Mucosa of gallbladder (tissue), 1 donor: ENCODE measurements at places on chromosomes 12 and 14. TPM values are rescaled to one million over a fixed set of nuclear protein-coding genes. Genes with fewer than 3 reads are reported as not detected.
A peak's percentile ranks its signal among the peaks of the same experiment; 100 is the strongest.

DNA sequence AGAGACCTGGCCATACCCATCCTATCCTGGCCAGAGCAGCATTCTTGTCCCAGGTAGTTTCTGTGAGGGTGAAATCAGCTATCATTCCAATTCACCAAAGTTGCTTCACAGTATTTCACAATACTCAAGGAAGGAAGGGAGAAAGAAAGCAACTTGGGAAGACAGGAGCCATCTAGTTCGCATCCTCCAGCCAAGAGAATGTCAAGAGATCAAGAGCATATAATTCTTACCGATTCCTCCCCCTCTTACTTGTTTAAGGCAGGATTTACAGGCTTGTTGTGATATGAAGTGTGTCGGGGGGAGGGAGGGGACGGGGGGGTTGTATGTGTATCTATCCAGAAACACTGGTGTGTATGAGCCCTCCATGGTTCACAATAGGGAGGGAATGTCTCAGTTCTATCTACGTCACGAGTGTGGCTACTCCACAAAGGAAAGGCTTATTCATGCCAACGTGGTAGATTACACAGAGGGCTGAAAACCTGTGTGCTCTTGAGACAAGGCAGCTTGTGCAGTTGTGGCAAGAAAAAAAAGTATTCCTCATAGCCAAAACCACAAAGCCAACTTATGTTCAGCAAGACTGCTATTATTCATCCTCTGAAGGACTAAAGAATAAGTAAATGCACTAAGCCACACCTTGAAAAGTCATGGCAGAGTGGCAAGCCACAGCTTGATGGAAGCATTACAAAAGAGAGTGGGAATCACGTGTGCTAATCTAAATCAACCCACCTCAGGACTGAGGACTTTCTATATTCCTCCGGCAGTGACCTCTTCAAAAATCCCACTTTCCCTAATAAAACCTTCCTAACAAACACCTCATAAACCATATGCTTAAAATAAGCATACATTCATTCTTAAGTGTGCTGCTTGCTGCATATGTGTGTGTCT, 35.0 kb downstream of the CORO1C start:
- DNase-seq: no peak

GRCh38 chr12:116677202-116677661, 60.6 kb downstream of the SPRING1 start:
- DNase-seq: no peak

EID3 gene
- 3.9 TPM for total RNA-seq

DNA sequence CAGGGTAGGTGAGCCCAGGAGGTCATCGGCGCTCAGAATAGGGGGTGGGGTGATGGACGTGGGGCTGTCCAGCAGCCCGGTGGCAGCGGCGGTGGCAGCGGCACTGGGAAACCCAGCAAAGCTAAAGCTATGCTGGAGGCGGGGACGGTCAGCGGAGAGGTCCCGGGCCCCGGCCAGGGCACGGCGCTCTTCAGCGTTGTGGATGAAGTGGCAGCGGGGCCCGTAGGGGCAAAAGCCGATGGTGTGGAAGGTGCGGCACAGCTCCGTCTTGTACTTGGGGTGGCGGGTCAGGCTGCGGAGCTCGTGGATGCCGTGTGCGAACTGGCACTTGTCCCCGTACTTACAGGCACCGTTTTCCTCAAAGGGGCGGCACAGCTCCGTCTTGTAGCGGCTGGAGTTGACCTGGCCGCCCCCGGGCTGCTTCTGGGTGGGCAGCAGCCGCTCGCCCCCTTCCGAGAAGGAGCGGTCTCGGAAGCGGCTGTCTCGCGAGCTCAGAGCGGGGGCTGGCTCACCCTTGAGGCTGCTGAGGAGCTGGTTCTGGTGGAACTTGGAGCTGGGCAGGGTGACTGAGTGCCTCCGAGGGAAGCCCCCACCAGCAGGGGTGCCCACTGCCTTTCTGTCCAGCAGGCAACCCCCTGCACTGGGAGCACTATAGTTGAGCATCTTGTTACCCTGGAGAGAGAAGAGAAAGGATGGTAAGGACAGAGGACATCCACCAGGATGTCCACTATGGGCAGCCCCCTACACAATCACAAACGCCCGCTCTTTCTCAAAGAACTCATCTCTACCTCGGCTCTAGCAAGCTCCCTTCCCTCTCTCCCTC, 2.8 kb downstream of the ZFP36L1 start:
- DNase-seq: peak; percentile 32

DNA sequence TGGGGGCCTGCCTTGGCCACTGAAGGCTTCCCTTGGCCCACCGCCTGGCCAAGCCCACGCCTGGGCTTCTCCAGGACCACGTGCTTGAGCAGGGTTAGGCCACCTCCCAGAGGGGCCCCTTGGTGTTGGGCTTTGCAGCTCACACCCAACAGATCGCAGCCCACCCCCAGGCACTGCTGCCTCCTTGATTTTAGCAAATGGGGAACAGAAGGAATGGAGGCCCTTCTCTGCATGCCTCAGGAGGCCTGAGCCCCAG, 23.3 kb downstream of the RAB35 start:
- no peak for DNase-seq

DNA sequence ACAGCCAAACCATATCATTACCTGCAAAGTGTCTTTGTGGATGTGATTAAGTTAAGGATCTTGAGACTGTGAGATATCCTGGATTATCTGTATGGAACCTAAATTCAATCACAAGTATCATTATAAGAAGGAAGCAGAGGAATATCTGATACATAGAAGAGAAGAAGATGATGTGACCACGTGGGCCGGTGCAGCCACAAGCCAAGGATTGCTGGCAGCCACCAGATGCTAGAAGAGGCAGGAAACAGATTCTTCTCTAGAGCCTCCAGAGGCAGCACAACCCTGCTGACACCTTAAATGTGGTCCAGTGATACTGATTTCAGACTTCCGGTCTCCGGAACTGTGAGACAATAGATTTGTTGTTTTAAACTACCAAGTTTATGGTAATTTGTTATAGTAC, 6.1 kb upstream of the IFI27L2 start:
- no peak for DNase-seq

SPTB gene
- 3.1 TPM for total RNA-seq

DNA sequence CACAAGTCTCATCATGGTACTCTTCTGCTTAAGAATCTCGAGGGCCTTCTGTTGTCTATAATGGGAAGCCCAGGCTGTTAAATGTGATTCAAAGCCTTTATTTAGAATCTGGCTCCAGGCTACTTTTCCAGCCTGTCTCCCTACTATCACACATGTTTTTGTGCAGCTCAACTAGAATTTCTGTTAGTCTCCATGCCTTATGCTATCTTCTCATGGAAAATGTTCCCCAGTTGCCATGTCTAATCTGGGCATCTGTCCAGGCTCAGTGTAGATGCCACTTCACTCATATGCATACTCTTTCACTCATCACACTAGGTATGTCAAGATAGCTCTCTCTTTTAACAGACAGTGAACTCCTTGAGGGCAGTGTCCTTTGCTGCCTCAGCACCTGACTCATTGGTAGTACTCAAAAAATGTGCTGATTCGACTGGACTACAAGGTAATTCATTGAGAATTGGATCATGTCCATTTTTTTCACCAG, 145.3 kb downstream of the TTLL5 start:
- DNase-seq: no peak

DNA sequence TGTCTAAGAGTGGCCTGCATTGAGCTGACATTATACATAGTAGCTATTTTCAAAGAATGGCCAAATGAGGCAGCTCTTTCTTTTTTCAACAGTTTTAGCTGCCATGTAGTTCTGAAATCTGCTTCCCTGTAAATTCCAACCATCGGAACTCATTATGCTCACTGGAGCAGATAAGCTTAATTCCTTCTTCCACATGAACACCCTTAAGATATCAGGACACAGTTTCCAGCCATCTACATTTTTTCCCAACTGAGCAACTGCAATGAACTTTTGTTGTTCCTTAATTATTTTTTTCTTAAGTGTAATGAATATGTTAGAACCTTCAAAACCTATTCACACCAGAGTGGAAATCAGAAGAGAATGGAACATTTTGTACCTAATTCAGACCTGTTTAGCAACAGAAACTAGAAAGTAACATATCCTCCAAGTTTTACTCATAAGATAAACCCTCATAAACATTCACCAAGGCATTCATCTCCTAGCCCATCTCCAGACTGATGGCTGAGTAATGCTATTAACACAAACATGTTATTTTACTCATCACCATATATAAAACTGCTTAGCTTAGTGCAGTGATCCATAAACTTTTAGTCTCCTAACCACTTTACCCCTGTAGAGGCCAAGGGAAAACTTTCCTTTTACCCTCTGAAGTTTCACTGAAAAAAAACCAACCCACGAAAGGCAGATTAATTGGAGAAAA, 296.1 kb upstream of the SYT1 start:
- no peak for DNase-seq

GRCh38 chr14:61563162-61563511, 132.2 kb upstream of the HIF1A start:
- no peak for DNase-seq

TRPV4 gene
- total RNA-seq: 2.1 TPM

DNA sequence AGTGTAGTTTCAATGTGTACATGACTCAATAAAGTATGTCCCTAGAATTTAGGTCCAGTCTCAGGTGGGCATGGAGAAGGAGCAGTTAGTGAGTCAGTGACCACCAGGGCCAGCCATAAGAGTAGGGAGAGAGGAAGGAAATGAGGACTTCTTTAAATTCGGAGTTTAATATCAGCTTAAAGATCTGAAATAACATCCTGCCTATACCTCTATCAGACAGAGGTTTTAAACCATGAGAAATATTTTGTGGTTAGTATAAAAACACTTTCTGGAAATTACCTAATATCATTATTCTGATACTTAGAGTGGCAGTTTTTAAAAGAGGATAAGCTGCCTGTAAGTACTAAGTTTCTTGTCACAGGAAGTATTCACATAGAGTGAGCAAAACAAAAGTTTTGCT, 61.7 kb upstream of the ST8SIA1 start:
- no peak for DNase-seq

GRCh38 chr12:92581604-92582003, 121.2 kb upstream of the PLEKHG7 start:
- no peak for DNase-seq

- no peak for DNase-seq
Measured at GRCh38 chr14:73173092-73173735, 36.9 kb downstream of the PSEN1 start.

SERPINA10 gene
- 0.32 TPM for total RNA-seq

PLEKHD1 gene
- 0.06 TPM for total RNA-seq

DNA sequence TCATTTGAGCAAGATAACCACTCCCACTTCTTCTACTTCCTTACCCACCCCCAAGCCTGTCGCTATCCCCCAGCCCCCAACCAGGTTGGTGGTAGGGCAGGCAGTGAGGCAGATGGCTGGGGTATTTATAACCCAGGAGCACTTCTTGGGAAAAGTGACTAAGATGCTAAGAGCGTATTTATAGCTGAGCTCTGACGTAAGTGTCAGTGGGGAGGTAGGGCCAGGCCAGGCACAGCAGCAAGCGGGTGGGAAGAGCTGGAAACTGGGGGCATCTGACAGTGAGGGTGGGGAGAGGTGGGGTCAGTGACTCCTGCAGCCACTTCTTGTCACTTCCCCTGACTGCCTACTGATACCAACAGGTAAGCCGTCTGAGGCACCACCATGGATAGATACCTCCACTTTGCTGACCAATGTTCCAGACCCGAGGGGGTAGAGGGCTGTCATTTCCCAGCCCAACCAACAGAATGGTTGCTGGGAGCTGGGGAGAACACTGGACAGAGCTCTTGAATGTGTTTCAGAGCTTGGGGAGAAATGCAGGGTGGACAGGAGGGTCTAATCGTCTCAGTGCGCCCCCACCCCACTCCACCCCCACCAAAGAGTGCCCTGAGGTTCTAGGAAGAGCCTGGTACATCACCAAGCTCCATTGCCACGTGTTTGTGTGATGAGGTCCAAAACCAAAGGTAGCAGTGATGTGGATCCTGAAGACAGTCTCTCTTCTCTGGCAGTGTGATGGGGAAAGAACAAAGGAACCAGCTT, 2.7 kb upstream of the INHBE start:
- DNase-seq: no peak

RIC8B gene
- 39.4 TPM for total RNA-seq

GRCh38 chr12:52208424-52209165, 16.8 kb upstream of the KRT80 start:
- no peak for DNase-seq

MYO1H gene
- not detected for total RNA-seq

KRT79 gene
- not detected for total RNA-seq

PKP2 gene
- total RNA-seq: 39.3 TPM

RFX4 gene
- total RNA-seq: 0.26 TPM

GRCh38 chr14:87869619-87870583, 123.1 kb downstream of the GALC start:
- no peak for DNase-seq

DNA sequence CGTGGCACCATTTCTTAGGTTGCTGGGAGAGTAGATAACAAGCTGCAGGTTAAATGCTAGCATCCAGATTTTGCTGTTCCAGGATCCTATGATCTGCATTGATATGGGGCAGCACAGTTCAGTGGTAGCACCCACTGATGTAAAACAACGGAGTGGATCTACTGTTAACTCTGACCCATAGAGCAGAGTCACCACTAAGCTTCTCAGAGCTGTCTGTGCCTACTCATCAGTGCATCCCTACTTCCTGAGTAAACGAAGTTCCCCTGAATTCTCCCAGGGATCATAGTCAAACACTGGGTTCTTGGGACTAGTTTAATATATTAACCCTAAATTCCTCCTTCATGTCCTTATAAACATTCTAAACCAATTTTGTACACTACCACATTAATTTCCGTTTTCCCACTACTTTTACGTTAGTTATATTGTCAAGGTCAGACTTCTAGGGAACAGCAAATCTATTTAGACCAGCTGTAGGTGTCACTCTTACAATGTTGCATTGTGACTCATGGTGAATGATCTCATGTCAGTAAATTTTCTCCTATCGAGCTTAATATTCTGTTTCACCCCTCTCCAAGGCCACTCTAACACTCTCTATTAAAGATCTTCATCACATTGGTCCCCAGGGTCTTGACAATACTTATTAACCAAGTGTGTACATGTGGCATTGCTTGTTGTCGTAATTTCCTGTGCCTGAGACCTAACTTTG, 10.3 kb downstream of the RERGL start:
- DNase-seq: no peak

- no peak for DNase-seq
Measured at GRCh38 chr12:59408431-59408830, 187.4 kb upstream of the SLC16A7 start.

SLC10A1 gene
- total RNA-seq: 0.86 TPM

DNA sequence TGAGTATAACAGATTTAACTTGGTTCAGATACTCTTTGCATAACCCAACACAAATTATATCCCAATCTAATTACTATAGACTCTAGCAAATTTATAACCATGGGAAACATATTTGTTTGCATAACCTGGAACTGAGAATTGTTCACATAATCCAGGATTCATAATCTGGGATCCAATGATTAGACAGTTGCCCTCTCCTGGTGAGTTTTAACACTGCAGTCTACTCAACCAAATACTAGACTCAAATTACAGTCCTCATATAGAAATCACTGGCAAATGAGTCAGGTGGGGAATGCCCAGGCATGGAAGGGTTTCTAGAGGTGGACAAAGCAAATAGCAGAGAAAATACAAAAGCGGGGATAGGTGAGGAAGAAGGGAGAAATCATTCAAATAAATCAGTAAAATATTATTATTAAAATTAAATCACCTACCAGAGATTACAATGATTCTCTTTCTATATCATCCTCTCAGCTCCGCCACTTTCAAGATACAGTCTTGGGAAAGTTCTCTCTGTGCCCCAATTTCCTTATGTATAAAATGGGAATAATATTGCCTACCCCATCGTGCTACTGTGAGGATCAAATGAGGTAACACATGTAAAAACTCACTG, 9.4 kb downstream of the GCH1 start:
- peak; percentile 36 for DNase-seq

GRCh38 chr12:7750350-7750749, 3.2 kb upstream of the CLEC4C start:
- no peak for DNase-seq

FAM90A1 gene
- 0.29 TPM for total RNA-seq

GRCh38 chr14:104322531-104323366, 184.4 kb downstream of the KIF26A start:
- no peak for DNase-seq
